SW480 (cell line): ENCODE measurements at places on chromosomes 16 and 17.

- peak; percentile 62 for DNase-seq
These were observed 31.7 kb downstream of the CRISPLD2 start for GRCh38 chr16:84851192-84852127.

GRCh38 chr17:78441271-78441971 is 63.0 kb downstream of the PGS1 start:
- no peak for DNase-seq

DNA sequence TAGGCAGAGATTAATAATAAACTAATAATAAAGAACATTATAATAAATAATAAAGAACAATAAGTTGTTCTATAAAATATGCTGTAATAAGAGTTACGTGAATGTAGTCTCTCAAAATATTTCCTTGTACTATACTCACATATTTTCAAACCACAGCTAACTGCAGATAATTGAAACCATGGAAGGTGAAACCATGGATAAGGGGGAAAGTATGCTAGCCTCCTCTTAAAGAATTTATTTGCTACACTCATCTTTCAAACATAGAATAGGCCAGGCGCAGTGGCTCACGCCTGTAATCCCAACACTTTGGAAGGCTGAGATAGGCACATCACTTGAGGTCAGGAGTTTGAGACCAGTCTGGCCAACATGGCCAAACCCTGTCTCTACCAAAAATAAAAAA is 18.5 kb downstream of the CYTH1 start:
- no peak for DNase-seq

- DNase-seq: no peak
These were observed 14.7 kb upstream of the ZNF469 start for GRCh38 chr16:88368036-88368435.

GRCh38 chr16:68732042-68732680 is 4.9 kb upstream of the CDH1 start:
- DNase-seq: peak; percentile 55

GRCh38 chr16:84730406-84731106 is 30.8 kb downstream of the USP10 start:
- DNase-seq: peak; percentile 59

GRCh38 chr16:87048038-87048729 is 269.0 kb downstream of the C16orf95 start:
- no peak for DNase-seq

DNA sequence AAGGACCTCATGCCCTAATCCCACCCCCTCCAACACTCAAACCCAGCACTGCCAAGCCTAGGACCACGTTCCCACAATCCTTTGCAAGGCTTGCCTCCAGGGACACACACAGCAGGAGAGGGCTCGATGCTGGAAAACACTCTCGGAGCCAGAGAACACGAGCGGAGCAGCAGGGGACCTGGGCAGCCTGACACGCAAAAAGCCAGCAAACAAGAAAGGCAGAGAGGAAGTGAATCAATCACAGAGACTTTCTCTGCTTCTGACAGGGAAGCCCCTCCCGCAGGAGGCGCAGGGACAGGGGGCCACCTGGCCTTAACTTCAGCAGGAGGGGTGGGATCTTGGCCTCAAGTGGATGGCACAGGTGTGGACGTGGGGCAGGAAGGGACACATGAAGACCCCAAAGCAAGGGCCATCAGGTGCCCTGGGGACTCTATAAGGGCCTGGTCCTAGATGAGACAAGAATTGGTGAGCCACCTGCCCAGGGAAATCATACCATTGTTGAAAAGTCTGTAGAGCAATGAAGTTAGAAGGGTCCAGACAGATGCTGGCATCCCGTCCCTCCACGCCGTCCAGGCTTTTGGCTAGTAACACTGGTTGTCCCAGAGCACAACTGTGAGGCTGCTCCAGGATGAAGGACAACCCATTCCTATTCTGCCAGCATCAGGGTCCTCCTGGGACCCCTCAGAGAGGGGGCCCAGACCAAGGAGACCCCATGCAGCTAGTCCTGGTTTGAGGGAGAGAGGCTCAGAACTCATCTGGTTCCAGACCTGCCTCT is 2.2 kb downstream of the SDK2 start:
- DNase-seq: no peak

- DNase-seq: no peak
These were observed 17.3 kb downstream of the GRB7 start for GRCh38 chr17:39754958-39755553.

- peak; percentile 95 for DNase-seq
These were observed 11.6 kb upstream of the MARCHF10 start for GRCh38 chr17:62819511-62820221.

- DNase-seq: no peak
These were observed 53.8 kb upstream of the MTMR4 start for GRCh38 chr17:58568044-58568799.

DNA sequence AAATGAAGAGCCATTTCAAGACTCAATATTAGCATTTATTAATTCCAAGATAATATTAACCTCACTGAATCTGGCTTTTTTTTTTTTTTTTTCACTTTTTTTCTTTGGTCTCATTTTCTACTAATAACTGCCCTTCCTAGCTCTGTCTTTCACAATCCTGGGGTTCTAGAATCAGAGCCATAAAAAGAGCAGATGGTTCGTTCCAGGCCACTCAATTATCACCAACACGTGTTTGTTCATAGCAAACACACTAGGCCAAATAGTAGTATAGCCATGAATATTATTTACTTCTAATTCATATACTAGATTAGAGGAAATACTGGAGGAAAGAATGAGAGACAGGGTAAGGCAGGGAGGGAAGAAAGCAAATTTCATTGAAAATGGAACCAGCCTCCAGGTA is 39.8 kb downstream of the TEX2 start:
- DNase-seq: no peak

- DNase-seq: no peak
These were observed 169.5 kb downstream of the STX8 start for GRCh38 chr17:9406046-9406606.
